CD8-positive, alpha-beta memory T cell (primary cell): ENCODE measurements at places on chromosomes 2 and 18. TPM values are rescaled to one million over a fixed set of nuclear protein-coding genes. Genes with fewer than 3 reads are reported as not detected.

DNA sequence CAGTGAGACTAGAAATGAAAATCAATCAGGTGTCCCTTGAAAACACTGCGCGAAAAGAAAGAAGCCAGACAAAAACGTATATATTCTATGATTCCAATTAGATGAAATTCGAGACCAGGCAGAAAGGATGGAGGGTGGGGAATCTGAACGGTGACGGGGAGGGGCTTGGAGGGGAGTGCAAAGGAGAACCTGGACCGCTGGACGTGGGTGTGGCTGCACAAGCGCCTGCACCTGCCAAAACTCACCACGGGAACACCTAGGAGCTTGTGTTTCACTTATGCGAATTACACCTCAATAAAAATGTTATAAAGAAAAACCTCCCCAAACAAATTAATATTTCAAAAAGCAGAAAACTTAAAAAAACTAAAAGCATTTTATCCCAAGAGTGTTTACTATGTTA, 21.9 kb downstream of the THAP4 start:
- no peak for DNase-seq

The DSG4 gene
- polyA plus RNA-seq = not detected

GRCh38 chr2:121205321-121205942, 79.6 kb downstream of the TFCP2L1 start:
- no peak for DNase-seq

- no peak for DNase-seq
Observed at GRCh38 chr2:73083886-73084800, 12.6 kb upstream of the SFXN5 start.

DNA sequence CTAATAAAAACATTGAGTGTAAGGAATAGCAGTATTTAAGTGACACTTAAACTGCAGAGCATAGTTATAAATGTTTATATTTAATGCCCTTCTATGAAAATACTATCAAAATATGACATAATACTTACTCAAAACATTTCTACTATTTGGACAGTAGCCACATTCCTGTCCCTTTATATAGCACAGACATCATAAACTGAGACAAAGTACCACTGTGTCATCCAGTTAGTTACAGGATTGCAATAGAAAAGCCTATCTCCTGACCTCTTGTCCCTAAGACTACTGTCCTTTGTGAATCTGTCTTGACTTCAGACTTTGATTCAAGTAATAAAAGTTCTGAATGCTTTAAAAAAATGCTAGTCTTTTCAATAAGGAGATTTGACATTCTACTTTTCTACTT, 1528.5 kb upstream of the NXPH2 start:
- no peak for DNase-seq

The ATP5MC3 gene
- polyA plus RNA-seq = 355 TPM
